Left ventricle myocardium inferior (tissue), 1 donor: ENCODE measurements at places on chromosomes 6 and 20. TPM values are rescaled to one million over a fixed set of nuclear protein-coding genes. Genes with fewer than 3 reads are reported as not detected.

DNA sequence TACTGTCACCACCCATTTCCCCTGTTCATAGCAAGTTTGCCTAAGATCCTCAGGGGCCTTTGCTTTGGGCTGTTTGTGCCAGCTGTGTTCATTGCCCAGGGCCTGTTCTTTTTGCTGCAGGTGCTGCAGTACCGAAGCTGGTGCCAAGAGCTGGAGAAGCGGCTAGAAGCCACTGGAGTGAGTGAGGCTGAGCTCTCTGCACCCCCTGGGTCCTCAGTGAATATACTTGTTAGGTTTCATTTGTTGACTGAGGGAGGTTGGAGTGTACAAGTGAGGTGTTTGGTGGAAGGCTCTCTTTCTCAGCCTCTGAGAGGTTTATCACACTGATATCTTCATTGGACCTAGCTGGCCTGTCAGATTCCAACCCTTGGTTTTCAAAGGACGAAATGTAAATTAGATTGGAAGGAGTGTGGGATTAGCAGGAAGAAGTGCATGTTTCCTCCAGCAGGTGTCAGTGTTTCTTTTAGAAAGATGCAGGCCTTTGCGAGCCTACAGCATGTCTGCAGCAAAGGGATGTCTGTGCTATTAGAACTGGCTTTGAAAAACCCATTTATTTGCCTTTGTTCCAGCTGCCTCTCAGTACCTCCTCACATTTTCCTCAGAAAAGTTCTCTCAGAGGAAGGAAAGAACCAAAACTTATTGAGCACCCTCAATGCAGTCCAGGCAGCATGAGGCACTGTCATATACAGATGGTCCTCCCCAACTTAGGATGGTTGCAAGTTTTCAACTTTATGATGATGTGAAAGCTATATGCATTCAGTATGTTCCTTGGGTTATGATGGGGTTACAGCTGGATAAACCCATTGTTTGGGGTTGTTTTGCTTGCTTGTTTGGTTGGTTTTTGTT is 8.3 kb downstream of the CEP250 start:
- H3K36me3 ChIP-seq: peaks cover 69% of the 10 kb centered on the region
- no peak overlapping the region for H3K27ac ChIP-seq
- H3K4me3 ChIP-seq: no peak overlapping the region
- H3K27me3 ChIP-seq: no peaks in the 10 kb centered on the region
- DNase-seq: no peak

The CRISP3 gene
- total RNA-seq: not detected

GRCh38 chr6:2913621-2914317 is 10.7 kb upstream of the SERPINB9 start:
- no peaks in the 10 kb centered on the region for H3K36me3 ChIP-seq
- no peaks in the 10 kb centered on the region for H3K4me1 ChIP-seq
- no peaks in the 10 kb centered on the region for H3K27me3 ChIP-seq
- H3K27ac ChIP-seq: no peak overlapping the region
- DNase-seq: no peak

DNA sequence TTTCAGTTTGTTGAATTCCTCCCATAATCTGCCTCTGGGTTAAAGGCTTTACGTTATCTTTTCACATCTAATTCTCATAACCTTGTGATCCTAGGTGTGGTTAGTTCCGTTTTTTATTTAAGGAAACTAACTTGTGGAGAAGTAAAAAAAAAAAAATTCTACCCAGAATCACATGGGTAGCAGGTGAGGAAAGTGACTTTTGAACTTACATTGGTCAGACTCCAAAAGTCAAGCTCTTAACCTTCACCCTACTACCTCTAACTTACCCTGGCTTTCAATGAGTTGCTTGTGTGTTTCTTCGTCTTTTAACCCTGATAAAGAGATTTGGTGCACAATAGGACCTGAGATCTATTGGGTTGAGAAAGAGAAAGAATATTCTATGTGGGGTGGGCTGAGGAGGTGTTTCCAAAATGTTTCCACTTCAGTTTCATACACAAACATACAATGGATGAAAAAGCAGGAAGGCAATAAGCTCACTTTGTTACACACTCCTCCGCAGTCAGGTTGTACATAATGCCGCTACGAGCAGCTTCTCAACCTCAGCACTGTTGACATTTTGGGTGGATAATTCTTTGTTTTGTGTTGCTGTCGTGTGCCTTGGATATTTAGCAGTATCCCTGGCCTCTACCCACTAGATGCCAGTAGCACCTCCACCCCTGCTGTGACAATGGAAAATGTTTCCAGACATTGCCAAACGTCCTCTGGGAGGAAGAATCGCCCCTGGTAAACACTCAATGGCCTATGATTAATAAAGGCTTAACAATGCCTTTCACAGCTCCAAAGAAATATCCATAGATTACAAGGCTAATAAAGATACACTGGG is 193.0 kb upstream of the ZNF217 start:
- no peak overlapping the region for H3K4me3 ChIP-seq
- no peaks in the 10 kb centered on the region for H3K4me1 ChIP-seq
- no peak overlapping the region for H3K27ac ChIP-seq
- no peak for DNase-seq
- no peaks in the 10 kb centered on the region for H3K27me3 ChIP-seq

- no peaks in the 10 kb centered on the region for H3K27me3 ChIP-seq
- no peak for DNase-seq
- no peaks in the 10 kb centered on the region for H3K36me3 ChIP-seq
- H3K27ac ChIP-seq: no peak overlapping the region
- no peaks in the 10 kb centered on the region for H3K4me1 ChIP-seq
These were observed 20.7 kb downstream of the COL19A1 start for GRCh38 chr6:69887026-69887425.

DNA sequence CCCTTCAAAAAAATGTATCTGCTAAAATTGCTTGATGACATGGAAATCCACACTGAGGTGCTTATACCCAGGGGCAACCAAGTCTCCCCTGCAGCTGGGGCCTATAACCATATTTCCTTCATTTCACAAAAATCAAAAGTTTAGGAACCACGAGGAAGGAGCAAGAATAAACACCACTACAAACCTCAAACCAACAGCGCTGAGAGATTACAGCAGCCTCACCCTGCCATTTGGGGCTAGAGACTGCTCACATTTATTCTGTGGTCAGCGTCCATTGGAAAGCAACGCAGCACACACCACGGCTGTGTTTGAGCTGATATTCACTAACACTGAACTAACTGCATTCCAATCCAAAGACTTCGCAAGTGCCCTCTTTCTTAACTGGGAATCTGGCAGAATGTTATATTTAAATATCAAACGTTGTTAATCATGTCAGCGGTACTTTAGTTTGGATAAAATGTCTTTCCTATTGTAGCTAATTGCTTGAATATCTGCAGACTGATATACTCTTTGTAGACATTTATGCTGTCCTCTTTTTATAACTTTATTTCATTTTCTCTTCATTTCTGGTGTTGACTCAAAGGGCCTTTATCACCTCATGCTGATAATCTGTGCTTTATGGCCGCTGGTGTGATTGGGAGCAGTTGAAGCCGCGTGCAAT is 94.6 kb downstream of the FOXA2 start:
- H3K4me3 ChIP-seq: no peak overlapping the region
- H3K36me3 ChIP-seq: no peaks in the 10 kb centered on the region
- no peaks in the 10 kb centered on the region for H3K4me1 ChIP-seq

DNA sequence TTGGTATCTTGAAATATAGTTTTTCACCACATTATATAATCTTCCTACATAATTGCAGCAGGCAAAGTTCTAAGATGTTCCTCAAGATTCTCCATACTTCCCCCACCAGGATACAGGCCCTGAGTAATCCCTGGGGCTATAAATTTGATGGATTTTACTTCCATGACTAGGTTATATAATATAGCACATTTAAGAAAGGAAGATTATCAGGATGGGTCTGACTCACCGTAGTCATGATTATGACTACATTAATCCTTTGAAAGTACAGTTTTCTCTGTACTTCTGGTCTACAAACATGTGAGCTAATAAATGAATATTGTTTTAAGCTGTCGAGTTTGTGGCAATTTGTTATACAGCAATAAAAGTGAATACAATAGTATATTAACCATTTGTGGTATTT is 122.5 kb downstream of the MACROD2 start:
- no peak overlapping the region for H3K4me3 ChIP-seq
- no peak overlapping the region for H3K27ac ChIP-seq
- H3K27me3 ChIP-seq: no peaks in the 10 kb centered on the region
- no peaks in the 10 kb centered on the region for H3K4me1 ChIP-seq

The MAP7 gene
- total RNA-seq: 3.1 TPM

The LINC00237 gene
- total RNA-seq: not detected

DNA sequence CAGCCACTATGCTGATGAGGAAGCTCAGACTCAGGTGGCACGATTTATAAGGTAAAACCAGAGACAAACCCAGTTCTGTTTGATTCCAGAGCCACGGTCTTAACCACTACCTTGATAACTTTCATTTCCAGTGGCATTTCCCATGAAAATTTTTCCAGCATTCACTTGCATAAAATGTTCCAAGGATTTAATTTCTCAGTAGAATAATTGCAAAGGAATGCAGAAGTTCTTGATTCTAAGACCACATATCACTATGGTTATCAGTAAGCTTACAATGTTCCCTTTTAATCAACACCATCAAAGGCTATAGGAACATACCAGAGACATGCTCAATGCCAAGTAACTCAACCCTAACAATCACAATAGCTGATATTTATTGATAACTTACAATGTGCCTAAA is 306.0 kb upstream of the HS3ST5 start:
- DNase-seq: no peak
- no peaks in the 10 kb centered on the region for H3K36me3 ChIP-seq
- H3K4me3 ChIP-seq: no peak overlapping the region
- H3K27ac ChIP-seq: no peak overlapping the region

The EYA2 gene
- total RNA-seq: 0.63 TPM

- no peak for DNase-seq
- H3K36me3 ChIP-seq: no peaks in the 10 kb centered on the region
- H3K4me3 ChIP-seq: no peak overlapping the region
- no peak overlapping the region for H3K27ac ChIP-seq
- no peaks in the 10 kb centered on the region for H3K4me1 ChIP-seq
These were observed 95.6 kb downstream of the LAMP5 start for GRCh38 chr20:9609887-9610502.

- no peaks in the 10 kb centered on the region for H3K36me3 ChIP-seq
- no peak for DNase-seq
- H3K4me3 ChIP-seq: no peak overlapping the region
These were observed 5.8 kb downstream of the FLRT3 start for GRCh38 chr20:14331646-14332045.

DNA sequence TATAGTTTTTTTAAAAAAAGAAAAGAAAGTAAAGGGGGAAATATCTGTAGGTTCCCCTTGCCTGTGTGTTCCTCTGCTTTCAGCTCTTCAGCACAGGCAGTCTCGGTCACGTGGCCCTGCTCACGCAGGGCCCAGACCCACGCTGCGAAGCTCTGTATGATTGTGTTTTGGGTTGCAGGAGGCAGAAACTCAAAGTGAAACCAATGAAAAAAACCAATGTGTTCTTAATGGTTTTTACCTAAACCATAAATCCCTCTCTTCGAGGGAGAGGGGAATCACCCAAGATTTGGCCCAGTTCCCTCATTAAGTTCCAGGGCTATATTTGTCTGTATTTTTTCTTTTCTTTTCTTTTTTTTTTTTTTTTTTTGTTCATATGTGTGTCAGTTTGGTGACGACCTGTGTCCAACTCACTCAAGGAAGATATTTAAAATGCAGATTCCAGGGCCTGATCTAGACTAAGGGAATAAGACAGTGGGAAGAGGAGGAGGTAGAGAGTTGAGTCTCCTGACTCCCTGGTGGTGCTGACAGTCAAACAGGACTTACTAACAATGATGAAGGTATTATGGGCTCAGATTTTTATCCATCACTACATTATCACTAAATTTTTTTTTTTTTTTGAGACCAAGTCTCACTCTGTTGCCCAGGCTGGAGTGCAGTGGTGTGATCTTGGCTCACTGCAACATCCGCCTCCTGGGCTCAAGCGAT is 33.8 kb upstream of the RREB1 start:
- H3K27ac ChIP-seq: no peak overlapping the region
- H3K36me3 ChIP-seq: no peaks in the 10 kb centered on the region
- no peaks in the 10 kb centered on the region for H3K27me3 ChIP-seq
- DNase-seq: no peak

DNA sequence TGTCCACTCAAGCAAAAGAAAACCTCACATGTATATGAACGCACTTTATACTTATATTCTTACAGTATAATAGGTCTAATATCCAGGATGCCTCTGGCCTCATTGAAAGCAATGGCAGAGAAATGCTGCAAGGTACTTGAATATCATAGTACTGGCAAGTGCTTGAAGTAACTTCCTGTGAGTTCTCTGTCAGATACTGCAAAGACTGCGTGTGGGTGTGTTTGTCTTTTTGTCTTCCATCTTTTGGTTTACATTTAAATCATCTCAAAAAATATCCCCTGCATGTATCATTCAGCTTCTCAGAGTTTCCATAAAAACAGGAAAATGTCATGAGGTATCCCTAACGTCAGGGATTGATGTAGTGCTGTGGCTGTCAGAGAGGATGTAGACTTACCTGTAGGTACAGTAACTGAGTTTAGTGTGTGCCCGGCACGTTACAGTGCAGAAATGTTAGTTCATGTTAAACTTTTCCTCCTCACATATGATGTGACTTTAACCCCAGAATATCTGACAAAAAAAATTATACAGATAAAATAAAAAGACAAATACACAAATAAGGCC is 184.3 kb downstream of the DST start:
- no peak overlapping the region for H3K4me3 ChIP-seq
- peaks cover 69% of the 10 kb centered on the region for H3K36me3 ChIP-seq
- no peak for DNase-seq
- H3K4me1 ChIP-seq: peaks cover 6% of the 10 kb centered on the region

DNA sequence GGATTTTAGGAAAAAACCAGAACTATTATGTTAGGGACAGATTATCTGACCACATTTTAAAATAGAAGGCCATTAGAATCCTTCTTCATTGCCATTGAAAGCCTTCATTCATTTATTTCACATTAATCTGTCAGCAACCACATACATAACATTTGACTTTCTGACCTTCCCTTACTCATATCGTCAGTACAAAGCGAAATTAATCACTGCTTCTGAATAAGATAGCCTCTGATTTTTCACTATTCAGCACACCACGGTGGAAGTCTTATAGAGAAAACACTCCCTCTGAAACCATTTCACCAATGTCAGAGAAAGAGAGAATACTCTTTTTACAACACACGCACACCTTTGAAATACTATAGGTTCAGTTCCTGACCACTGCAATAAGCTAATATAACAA is 442.5 kb upstream of the ID4 start:
- no peaks in the 10 kb centered on the region for H3K4me1 ChIP-seq
- H3K4me3 ChIP-seq: no peak overlapping the region

DNA sequence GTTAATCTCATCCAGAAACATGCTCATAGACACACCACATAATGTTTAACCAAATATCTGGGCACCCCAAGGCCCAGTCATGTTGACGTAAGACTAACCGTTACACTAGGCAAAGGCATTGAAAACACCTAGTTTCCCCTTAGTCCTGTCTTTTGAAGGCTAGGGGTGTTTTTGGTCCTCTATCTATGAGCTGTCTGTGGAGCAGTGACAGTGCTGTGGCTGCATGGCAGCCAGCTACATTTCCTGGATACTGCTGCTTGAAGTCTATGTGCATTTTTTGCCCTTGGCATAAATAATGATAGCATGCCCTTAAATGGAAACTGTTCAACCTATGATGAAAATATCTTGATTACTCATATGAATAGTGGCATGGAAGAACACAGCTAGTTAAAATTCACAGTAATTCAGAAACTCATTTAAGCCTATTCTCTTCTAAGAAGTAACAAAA is 18.6 kb downstream of the FARS2 start:
- H3K36me3 ChIP-seq: no peaks in the 10 kb centered on the region
- H3K27me3 ChIP-seq: no peaks in the 10 kb centered on the region
- DNase-seq: no peak
- H3K27ac ChIP-seq: no peak overlapping the region
- no peak overlapping the region for H3K4me3 ChIP-seq
